ENCODE measurements at places on chromosomes 4 and X.
A peak's percentile ranks its signal among the peaks of the same experiment; 100 is the strongest.

- peak; percentile 88 for DNase-seq
Measured at GRCh38 chr4:112523008-112523721, 7.2 kb upstream of the NEUROG2 start.

- DNase-seq = no peak
Measured at GRCh38 chr4:97500423-97500822, 642.9 kb downstream of the STPG2 start.

- no peak for DNase-seq
Measured at GRCh38 chr4:18635531-18635930, 614.0 kb upstream of the LCORL start.

GRCh38 chr4:11564021-11564420 lies 135.3 kb upstream of the HS3ST1 start:
- DNase-seq = no peak

DNA sequence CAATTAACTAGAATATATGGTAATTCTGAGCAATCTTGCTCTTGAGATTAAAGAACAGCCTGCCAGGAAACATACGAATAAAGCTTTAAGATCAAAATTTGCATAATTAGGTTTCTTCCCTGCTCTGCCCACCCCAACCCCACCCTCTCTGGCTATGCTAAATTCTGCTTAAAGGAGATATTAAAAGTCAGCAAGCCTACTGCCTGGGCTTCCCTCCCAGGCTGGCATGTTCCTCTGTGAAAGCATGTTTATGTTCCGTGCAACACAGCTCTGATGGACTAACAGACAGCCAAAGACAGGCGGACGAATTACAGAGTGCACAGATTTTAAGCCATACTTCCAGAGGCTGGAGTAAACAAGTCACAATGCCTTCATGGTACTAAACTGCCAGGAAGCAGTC lies 28.4 kb downstream of the CD99L2 start:
- DNase-seq = no peak

GRCh38 chr4:125762537-125762936 lies 447.8 kb downstream of the FAT4 start:
- DNase-seq = no peak

- DNase-seq = no peak
Measured at GRCh38 chrX:113412106-113412505, 571.5 kb upstream of the AMOT start.

GRCh38 chr4:11548597-11549082 lies 119.9 kb upstream of the HS3ST1 start:
- DNase-seq = no peak

DNA sequence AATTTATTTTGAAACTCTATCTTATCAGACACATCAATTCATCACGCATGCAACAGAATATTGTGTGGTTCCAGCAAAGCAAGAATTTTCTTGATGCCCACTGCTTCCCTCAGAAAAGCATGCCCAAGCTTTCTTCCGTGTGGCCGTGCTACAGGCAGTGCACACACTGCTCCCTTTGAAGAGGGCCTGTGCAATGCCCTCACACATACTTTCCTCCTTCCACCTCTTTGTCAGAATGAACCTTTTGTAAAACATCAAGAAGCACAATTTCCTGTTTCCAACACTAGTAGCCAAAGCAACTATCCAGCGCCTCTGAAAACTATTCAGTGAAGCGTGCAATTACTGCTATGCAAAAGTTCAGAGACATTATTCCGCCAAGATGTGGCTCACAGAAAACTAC lies 201.7 kb downstream of the NLGN4X start:
- DNase-seq = no peak

GRCh38 chrX:13110433-13111324 lies 66.3 kb upstream of the FAM9C start:
- DNase-seq = peak; percentile 71

DNA sequence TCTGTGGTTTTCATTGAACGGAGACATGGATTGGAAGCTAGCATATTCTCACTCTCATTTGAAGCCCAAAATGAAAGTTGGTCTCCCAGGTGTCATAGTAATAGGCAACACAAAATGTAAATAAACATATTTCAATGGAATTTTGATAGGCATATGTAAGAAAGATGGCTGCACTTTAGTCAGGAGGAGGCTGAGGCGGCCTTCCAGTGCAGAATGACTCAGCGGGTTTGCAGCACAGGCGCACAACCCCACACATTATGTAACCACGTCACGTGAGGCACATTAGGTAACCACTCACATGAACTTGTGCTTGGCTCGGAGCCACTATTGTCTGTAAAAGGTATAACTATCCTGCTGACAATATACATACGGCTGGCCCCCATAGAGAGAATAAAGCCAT lies 381.7 kb downstream of the GPAT3 start:
- no peak for DNase-seq

GRCh38 chr4:87662871-87663270 lies 12.8 kb downstream of the DMP1 start:
- no peak for DNase-seq

DNA sequence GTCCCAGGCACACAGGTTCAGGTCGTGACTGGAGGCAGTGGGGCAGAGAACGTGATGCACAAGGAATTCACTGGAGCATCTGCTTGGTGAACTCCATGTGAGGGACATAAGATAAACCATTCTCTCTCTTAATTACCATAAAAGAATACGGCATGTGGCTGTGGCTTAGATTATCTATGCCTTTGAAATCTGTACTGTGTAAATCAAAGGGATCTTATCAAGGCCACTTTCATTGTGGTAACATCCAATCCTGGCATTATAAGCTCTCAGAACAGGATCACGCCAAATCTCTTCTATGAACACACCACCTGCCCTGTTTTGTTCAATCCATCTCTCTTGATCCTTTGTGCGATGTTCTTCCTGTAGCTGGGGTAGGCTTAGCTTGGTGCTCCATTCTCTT lies 192.3 kb downstream of the SPATA18 start:
- DNase-seq = no peak

DNA sequence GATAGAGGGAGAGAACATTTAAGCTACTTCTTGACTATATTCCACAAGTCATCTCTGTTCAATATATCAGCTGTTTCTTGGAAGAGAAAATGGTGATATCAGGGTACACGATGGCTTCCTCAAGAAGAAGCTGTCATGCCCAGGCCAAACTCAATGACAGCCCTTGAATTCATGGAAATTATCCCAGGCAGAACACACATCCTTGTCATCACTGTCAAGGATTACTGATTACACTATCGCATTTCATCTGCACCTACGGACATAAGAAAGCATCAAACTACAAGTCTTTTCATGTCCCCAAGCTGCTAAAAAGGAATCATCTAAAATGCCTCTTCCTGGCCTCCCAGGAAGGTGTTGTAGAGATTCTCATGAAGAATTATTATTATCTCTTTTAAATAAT lies 165.2 kb upstream of the SLC7A11 start:
- no peak for DNase-seq

DNA sequence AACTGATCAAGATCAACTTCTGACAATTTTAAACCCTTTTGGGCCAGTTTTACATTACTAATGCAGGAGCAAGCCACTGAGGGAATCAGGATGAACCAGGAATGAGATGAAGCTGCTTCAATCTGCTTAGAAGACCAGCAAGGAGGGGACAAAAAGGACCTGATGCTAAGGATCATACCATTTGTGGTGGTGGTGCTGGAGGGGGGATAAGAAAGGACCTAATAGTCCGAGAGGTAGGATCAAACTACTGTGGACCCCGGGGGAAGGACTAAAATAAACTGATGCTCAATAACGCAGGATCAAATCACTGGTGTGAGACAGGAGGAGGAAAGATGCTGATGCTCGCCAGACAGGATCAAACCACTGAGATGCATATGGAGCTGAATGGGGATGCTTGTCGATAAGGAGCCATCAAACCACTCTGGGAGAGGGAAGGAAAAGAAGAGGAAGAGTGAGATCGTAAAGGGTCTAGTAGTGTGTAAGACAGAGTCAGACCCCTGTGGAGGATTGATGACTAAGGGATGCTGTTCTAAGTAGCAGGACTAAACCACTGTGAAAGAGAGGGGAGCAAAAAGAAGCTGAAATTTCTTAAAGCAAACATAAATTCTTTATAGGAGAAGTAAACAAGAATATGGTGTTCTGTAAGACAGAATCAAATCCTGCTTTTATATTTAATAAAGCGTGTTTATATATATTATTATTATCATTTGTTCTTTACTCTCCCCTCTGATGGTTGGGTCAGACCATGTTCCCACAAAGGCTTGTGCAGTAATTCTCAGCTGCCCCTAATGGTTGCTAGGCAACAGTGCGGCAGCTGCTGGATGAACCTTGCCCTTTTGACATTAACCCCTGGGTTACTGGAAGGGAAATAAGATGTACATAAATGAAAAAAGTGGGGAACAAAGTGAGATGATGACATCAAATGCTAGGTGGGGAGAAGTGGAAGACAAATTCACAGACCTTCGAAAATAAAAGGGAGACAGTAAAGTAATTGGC lies 432.5 kb upstream of the FGF16 start:
- DNase-seq = peak; percentile 67

DNA sequence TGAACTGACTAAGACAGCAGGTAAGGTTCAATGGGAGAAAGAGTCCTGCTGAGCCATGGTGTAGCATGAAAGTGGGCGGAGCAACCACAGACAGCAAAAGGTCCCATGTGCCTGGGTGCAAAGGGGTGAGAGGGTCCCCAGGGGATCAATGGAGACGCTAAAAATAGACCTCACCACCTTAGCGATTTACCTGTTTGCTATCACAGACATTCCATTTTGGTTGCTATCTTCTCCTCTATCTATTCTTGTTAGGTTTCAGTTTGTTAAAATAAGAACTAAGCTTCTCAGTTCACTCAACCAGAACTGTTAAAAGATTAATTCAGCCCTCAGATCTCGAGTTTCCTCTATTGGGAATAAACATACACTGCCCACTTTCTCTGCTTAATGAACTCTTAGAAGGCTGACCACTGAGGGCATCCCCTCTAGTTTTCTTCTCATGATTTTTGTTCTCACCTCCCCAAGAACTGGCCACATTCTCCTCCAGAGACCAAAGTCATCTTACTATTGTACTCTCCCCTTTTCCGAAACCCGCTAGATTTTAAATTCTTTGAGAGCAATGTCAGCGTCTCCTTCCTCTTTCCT lies 136.7 kb downstream of the PARM1 start:
- no peak for DNase-seq

DNA sequence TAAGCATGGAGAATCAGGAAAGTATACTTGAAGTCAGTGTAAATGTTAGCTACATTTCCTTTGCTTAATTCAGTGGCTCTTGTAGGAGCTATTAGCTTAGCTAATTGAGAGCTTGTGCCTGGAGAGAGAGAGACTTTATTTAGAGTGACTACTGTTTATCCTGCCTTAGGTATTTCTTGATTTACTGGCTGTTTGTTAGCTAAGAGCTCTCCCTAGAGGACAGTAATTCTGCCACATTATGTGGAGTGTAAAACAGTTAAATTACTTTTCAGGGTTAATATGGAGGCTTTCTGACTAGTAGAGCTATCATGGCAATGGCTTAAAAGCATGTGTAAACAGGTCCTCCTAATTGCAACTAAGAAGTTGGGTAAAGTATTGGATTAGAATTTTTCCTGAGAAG lies 306.5 kb upstream of the TECRL start:
- no peak for DNase-seq

GRCh38 chrX:15016051-15016450 lies 142.8 kb downstream of the MOSPD2 start:
- no peak for DNase-seq

GRCh38 chr4:61666244-61666643 lies 466.1 kb downstream of the ADGRL3 start:
- no peak for DNase-seq

GRCh38 chrX:17527135-17527701 lies 152.2 kb downstream of the NHS start:
- no peak for DNase-seq

- no peak for DNase-seq
Measured at GRCh38 chrX:39337451-39337850, 536.2 kb downstream of the MID1IP1 start.

DNA sequence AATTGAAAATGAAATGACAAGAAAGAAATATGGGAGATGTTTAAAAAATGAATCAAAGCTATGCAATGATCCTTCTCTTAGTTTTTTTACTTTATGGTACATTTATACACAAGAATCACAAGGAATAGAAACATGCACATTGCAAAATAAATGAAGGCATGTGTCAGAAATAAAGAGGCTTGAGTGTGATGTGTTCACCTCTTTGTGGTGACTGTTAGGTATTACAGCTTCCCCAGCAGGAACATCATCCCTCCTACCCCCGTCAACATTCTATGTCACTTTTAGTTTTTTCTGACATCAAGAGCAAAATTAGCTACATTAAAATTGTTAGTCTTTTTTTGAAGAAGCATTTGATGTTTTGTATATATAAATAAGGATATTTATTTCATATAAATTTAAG lies 214.8 kb downstream of the SLC4A4 start:
- DNase-seq = no peak

DNA sequence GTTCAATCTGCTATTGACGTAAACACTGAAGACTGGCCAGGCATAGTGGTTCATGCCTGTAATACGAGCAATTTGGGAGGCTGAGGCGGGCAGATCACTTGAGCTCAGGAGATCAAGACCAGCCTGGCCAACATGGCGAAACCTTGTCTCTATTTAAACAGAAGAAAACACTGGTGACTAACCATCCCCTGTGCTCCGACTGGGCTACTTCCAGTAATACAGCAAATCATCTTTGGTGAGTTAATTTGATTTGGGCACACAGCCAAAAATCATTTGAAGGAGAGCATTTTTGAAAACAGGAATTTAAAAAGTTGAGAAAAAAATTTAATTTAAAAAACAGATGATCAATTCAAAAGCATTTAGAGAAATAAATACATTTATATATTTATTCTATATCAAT lies 52.0 kb downstream of the SEC24D start:
- no peak for DNase-seq

DNA sequence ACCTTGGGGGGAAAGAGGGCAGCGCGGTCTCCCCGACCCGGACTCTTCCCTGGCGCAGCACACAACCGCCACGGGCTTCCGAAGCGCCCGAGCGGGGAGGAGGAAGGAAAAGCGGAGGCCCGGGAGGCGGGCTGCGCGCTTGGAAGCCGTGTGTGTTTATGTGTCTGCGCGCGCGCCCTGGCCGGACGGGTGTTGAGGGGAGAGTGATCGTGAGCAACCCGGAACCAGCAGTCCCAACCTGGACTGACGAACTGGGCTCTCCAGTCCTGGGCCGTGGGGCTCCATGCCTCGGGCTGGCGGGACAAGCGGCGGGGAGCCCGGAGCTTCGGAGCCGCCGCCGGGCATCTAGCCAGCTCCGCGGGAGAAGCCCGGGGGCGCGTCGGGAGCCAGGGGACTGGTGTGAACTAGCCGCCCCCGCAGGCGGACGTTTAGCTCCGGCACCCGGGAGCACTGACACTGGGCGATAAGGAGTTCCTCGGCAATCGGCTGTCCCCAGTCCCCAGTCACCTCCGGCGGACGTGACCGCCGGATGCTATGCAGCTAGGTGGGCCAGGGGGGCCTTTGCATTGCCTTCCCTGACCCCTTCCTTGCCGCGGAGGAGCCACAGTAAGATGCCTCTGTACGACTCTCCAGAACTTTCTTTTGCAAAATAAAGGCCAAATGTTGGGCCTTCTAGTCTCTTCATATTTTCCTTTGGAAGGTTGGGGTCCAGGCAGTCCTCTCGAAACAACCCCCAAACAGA lies 74.8 kb upstream of the BCOR start:
- peak; percentile 78 for DNase-seq
